ENCODE measurements at places on chromosomes 6 and 20.
A peak's percentile ranks its signal among the peaks of the same experiment; 100 is the strongest.

- no peak for DNase-seq
These were observed 22.3 kb upstream of the HLA-DQA2 start for GRCh38 chr6:32718879-32719278.

GRCh38 chr20:25486377-25486776 is 78.9 kb downstream of the GINS1 start:
- no peak for DNase-seq

- no peak for DNase-seq
These were observed 21.9 kb downstream of the ADGB start for GRCh38 chr6:146620655-146621054.

DNA sequence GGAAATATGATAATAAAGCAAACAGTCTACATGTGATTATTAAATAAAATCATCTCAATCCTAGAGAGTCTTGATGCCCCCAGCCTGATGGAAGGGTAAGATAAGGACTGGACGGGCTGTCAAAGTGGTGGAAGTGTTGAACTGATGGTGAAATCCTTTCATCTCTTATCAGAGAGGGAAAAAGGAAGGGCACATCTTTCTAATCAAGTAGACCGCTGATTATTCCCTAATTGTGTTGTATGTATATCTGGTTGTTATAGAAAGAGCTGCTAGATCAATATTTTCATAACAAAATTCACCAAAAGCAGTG is 184.5 kb downstream of the PDE7B start:
- DNase-seq: no peak

DNA sequence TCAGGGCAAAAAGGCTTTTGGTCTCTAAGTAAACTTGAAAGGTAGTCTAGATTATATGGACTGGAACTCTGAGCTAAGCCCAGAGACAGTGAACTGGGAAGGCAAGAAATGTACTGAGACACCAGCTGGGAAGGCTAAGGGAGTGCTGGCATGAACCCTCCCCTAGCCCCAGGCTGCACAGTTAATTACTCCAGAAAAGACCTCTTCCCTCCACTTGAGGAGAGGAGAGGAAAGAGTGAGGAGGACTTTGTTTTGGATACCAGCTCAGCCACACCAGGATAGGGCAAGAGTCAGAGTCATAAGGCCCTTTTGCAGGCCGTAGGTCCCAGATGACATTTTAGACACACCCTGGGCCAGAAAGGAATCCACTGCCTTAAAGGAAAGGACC is 84.1 kb upstream of the GJE1 start:
- DNase-seq: no peak

DNA sequence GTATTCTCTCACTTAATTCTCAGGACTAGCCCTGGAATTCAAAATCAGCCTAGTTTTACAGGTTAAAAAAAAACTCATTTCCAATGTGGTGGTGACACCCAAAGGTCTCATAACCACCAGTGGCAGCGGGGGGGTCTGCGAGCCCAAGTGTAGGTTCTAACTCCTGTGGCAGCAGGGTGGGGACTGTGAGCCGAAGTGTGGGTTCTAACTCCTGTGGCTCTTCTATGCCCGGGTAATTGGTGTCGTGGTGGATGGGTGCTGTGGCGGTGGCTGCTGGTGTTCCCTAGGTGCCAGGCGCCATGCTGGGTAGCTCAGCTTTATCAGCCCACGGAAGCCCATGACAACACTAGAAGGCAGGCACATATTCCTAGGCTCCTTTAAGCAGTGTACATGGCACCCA is 4.9 kb upstream of the ANKRD60 start:
- no peak for DNase-seq

DNA sequence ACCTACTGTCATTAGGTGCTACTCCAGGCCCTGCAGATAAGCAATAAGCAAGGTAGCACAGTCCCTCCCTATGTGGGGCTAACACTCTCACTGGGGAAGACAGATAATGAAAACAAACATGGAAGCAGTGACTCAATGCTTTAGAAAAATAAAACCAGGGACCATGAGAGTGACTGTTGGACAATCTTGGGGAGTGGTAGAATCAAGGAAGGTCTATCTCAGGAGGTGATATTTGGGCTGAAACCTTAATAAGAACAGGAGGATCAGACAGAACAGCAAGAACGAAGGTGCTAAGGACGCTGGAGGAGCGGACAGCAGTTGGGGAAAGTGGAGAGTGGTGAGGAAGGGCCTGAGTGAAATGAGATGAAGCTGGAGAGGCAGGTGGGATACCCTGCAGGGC is 58.2 kb downstream of the BANF2 start:
- DNase-seq: no peak

- DNase-seq: no peak
These were observed 26.7 kb downstream of the HCK start for GRCh38 chr20:32078791-32079190.

GRCh38 chr6:137542713-137543112 is 48.5 kb upstream of the OLIG3 start:
- no peak for DNase-seq

DNA sequence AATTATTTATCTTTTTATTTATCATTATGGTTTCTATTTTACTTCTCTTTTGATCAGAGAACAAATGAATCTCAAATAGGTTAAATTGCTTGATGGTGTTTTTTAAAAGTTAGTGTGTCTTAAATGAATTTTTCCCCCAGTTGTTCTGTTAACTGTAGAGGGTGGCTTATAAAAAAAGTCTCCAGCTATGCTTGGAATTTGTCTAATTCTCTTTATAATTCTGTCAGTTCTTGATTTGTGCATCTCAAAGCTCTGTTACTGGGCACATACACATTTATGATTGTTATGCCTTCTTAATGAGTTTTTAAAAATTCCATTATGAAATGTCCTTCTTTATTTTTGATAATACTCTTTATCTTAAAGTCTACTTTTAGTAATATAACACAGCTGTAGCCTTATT is 58.0 kb downstream of the LIN28B start:
- DNase-seq: no peak

DNA sequence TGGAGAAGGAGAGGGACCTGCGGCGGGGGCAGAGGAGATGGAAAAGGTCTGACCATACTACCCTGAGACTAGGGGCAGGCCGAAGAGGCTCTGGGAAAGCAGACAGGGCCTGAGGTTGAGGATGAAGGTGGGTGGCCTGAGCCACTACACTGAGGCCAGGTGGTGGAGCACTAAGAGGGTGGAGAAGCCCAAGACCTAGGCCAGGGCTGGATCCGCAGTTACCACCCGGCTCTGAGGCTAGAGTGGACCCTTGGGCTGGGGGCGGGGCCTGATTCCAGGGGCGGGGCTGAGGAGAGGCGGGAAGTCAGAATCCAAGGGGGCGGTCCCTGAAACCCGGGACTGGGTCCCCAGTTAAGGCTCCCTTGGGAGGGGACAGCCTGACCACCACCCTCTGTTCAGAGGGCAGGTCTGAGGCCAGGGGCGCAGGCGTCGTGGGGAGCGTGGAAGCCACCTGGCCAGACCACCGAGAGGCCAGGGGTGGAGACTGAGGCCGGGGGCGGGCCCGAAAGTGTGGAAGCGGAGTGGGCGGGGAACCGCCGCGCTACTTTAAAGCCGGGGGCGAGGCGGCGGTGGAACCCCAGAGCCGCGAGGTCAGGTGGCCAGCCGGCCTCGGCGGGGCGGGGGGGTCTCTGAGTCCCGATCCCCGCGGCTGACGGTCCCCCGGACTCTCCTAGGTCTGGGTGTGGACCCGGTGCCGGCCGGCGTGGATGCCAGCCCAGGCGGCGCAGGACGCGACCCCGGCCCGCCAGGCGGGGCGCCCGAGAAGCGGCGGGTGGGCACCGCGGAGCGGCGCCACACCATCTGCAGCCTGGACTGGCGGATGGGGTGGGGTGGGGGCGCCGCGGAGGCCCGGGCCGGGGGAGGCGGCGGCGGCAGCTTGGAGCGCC is 8.3 kb downstream of the CCM2L start:
- DNase-seq: peak; percentile 85

- no peak for DNase-seq
These were observed 191.0 kb downstream of the WDR27 start for GRCh38 chr6:169510871-169511270.

DNA sequence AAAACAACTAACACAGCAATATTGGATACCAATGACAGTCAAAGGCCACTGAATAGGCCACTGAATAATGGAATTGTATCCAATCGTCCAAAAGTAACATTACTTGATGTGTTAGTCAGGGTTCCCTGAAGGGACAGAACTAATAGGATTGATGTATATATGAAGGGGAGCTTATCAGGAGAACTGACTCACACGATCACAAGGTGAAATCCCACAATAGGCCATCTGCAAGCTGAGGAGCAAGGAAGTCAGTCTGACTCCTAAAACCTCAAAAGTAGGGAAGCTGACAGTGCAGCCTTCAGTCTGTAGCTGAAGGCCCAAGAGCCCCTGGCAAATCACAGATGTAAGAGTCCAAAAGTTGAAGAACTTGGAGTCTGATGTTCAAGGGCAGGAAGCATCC is 571.4 kb downstream of the PRKN start:
- no peak for DNase-seq

DNA sequence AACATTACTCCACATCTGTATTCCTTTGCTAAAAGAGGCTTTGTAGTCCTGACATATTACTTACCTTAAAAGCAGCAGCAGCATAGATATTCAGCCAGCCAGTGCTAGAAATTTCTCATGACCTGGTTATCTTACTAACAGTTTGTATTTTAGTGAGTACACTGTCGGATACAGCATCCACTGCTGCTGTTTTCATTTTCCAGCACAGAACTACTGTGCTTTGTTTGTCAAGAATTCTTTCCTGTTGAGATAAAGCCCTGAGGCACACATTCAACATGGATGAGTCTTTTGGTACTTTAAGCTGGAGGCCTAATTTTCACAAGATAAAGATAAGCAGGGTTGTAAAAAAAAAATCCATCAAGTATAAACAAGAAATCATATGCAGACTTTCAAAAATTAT is 311.2 kb upstream of the OPRM1 start:
- DNase-seq: no peak
